Activated CD8-positive, alpha-beta T cell treated with anti-CD3 and anti-CD28 coated beads for 36 hours (primary cell): ENCODE measurements at places on chromosomes 1 and 21. TPM values are rescaled to one million over a fixed set of nuclear protein-coding genes. Genes with fewer than 3 reads are reported as not detected.

Gene CYYR1
- total RNA-seq: not detected

Gene CYP4B1
- not detected for total RNA-seq

Gene ACTN2
- total RNA-seq: 0.11 TPM

Gene MCOLN3
- total RNA-seq: 0.25 TPM

GRCh38 chr1:243316366-243316989 lies 60.6 kb downstream of the SDCCAG8 start:
- H3K36me3 ChIP-seq: peaks cover 15% of the 10 kb centered on the region
- H3K4me1 ChIP-seq: peaks cover 2% of the 10 kb centered on the region
- H3K27me3 ChIP-seq: no peaks in the 10 kb centered on the region
- H3K27ac ChIP-seq: no peak overlapping the region
- H3K4me3 ChIP-seq: no peak overlapping the region

DNA sequence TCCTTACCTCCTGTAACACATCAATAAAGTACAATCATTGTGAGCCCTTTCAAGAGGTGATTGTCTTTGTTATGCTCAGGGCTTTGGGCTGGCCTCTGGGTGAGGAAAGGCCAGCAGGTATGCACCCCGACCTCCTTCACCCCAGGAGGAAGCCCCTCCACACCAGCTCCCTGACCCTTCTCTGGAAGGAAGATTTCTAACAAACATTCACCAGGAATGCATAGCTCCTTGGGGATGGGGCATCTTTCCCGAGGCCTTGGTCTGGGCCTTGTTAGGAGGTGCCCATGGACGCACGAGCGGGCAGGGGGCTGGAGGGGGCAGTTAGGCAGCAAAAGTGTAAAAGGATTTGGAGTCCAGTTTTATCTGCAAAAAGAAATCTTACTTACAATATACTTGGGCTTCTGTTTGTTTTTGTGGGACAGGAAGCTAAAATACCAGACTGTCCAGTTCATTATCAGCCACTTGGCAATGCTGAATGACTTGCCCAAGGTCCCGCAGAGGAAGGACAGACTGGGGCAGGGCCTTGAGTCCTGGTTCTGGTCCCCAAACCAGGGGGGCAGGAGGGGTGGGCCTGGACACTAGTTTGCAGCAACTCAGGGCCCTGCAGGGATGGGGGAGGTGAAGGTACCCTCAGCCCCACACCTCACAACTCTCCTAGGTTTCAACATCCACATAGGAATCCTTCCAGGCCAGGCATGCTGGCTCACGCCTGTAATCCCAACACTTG lies 10.1 kb downstream of the ZC3H12A start:
- peaks cover 31% of the 10 kb centered on the region for H3K36me3 ChIP-seq
- peaks cover 36% of the 10 kb centered on the region for H3K4me1 ChIP-seq
- no peaks in the 10 kb centered on the region for H3K27me3 ChIP-seq

- DNase-seq: no peak
- no peak overlapping the region for H3K4me3 ChIP-seq
- H3K4me1 ChIP-seq: no peaks in the 10 kb centered on the region
- H3K27ac ChIP-seq: no peak overlapping the region
- H3K36me3 ChIP-seq: no peaks in the 10 kb centered on the region
Observed at GRCh38 chr1:218942431-218942830, 231.2 kb upstream of the LYPLAL1 start.

GRCh38 chr1:170309389-170310013 lies 163.7 kb downstream of the NTMT2 start:
- no peak overlapping the region for H3K4me3 ChIP-seq
- H3K27me3 ChIP-seq: peaks cover 7% of the 10 kb centered on the region
- DNase-seq: no peak
- H3K4me1 ChIP-seq: no peaks in the 10 kb centered on the region
- H3K27ac ChIP-seq: no peak overlapping the region

GRCh38 chr1:4431491-4431890 lies 222.9 kb upstream of the AJAP1 start:
- H3K27ac ChIP-seq: no peak overlapping the region
- no peak overlapping the region for H3K4me3 ChIP-seq
- no peaks in the 10 kb centered on the region for H3K36me3 ChIP-seq
- DNase-seq: no peak
- peaks cover 2% of the 10 kb centered on the region for H3K27me3 ChIP-seq

- H3K4me1 ChIP-seq: peaks cover 41% of the 10 kb centered on the region
- no peaks in the 10 kb centered on the region for H3K27me3 ChIP-seq
Observed at GRCh38 chr1:167627865-167628641, 2.0 kb upstream of the RCSD1 start.

GRCh38 chr1:163320891-163321290 lies 863 bp upstream of the NUF2 start:
- no peak for DNase-seq
- H3K4me1 ChIP-seq: peaks cover 17% of the 10 kb centered on the region
- H3K27ac ChIP-seq: peak overlapping the region; percentile 98
- H3K27me3 ChIP-seq: no peaks in the 10 kb centered on the region
- peak overlapping the region; percentile 85 for H3K4me3 ChIP-seq

GRCh38 chr1:184218458-184219075 lies 167.0 kb downstream of the TSEN15 start:
- H3K36me3 ChIP-seq: no peaks in the 10 kb centered on the region
- peaks cover 8% of the 10 kb centered on the region for H3K27me3 ChIP-seq
- H3K4me3 ChIP-seq: no peak overlapping the region

DNA sequence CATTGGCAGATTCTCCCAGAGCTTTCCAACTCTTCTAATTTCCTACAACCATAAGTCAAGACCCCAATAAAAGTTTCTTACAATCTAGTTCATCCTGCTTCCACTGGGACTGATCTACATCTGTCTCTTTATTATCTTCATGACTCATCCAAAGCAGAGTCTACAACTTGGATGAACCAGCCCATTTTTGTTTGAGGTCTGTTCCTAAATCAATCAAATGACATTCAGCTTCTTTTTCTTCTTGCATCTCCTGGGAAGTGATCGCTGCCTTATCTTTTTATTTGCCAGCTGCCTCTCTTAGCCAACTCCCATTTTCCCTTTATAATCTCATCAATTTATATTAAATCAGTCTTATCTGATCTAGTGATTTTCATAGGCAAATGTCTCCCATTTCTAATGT lies 105.6 kb downstream of the ERG start:
- no peaks in the 10 kb centered on the region for H3K4me1 ChIP-seq
- H3K36me3 ChIP-seq: no peaks in the 10 kb centered on the region
- H3K4me3 ChIP-seq: no peak overlapping the region
- H3K27ac ChIP-seq: no peak overlapping the region
- H3K27me3 ChIP-seq: peaks cover 1% of the 10 kb centered on the region

DNA sequence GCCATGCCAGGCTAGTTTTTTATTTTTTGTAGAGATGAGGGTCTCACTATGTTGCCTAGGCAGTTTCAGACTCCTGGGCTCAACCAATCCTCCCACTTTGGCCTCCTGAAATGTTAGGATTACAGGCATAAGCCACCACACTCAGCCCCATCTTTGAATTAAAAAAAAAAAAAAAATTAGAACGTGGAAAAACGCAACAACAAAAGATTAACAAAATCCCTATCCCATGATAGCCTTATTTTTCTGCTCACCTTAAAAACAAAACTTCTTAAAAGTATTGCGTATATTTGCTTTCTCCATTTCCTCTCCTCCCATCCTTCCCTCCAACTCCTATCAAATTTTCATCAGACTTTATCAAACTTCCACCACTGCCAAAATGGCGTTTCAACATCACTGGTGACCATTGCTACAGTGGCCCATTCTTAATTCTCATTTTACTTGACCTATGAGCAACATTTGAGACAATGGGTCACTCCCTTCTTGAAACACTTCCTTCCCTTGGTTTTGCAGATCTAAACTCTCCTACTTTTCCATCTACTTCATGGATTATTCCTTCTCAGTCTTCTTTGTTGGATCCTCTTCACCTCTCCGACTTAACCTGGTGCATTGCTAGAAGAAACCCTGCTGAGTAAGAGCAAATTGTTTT lies 579 bp upstream of the ZNF684 start:
- DNase-seq: no peak
- peak overlapping the region; percentile 88 for H3K27ac ChIP-seq
- peaks cover 14% of the 10 kb centered on the region for H3K4me1 ChIP-seq
- H3K4me3 ChIP-seq: peak overlapping the region; percentile 93
- H3K36me3 ChIP-seq: peaks cover 22% of the 10 kb centered on the region

GRCh38 chr1:119323216-119323982 lies 45.2 kb upstream of the HAO2 start:
- H3K4me1 ChIP-seq: peaks cover 14% of the 10 kb centered on the region
- no peak overlapping the region for H3K27ac ChIP-seq
- H3K36me3 ChIP-seq: no peaks in the 10 kb centered on the region
- H3K4me3 ChIP-seq: no peak overlapping the region

- H3K36me3 ChIP-seq: peaks cover 62% of the 10 kb centered on the region
- peaks cover 77% of the 10 kb centered on the region for H3K4me1 ChIP-seq
- DNase-seq: peak; percentile 60
- peak overlapping the region; percentile 98 for H3K27ac ChIP-seq
- H3K27me3 ChIP-seq: no peaks in the 10 kb centered on the region
- H3K4me3 ChIP-seq: peak overlapping the region; percentile 56
Observed at GRCh38 chr1:92538413-92539061, 51.8 kb upstream of the GFI1 start.

DNA sequence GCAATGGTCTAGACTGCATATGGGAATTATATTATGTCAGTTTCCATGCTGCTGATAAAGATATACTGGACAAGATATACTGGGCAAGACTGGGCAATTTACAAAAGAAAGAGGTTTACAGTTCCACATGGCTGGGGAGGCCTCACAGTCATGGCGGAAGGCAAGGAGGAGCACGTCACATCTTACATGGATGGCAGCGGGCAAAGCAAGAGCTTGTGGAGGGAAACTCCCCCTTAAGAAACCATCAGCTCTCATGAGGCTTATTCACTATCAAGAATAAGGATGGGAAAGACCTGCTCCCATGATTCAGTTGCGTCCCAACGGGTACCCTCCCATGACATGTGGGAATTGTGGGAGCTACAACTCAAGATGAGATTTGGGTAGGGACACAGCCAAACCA lies 21.2 kb downstream of the CCT8 start:
- no peak overlapping the region for H3K4me3 ChIP-seq
- no peak for DNase-seq
- H3K27me3 ChIP-seq: no peaks in the 10 kb centered on the region
- no peak overlapping the region for H3K27ac ChIP-seq
